Kidney capillary endothelial cell (primary cell): ENCODE measurements at places on chromosomes 13 and 19.

DNA sequence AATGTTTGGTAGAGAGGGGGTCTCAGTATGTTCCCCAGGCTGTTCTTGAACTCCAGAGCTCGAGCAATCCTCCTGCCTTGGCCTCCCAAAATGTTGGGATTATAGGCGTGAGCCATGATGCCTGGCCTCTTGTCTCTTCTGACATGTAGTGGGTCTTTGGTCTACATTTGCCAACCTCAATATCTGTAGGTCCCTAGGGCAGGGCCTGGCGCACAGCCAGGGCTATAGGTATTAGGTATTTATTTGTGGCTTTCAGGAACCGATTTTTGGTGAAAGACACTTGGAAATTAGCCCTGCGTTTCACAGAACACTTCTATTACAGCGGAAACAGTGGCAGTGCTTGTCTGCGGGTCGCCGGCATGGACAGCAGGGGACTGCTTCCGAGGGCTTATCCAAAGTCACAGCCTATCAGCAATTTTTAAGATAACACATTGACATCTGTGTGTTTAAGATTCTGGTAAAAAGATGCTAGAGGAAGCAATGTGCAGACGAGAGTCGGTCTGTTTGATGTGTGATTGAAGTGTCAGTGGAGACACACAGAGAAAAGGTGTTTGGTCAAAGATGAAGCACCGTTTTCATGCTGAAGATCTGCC is 14.5 kb downstream of the ZNF536 start:
- DNase-seq = no peak

DNA sequence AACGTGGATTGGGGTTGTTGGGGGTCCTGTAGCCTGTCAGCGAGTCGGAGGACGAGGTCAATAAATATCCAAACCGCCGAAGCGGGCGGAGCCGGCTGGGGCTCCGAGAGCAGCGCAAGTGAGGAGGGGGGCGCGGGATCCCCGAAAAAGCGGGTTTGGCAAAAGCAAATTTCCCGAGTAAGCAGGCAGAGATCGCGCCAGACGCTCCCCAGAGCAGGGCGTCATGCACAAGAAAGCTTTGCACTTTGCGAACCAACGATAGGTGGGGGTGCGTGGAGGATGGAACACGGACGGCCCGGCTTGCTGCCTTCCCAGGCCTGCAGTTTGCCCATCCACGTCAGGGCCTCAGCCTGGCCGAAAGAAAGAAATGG is 754 bp upstream of the SIX5 start:
- DNase-seq = no peak

DNA sequence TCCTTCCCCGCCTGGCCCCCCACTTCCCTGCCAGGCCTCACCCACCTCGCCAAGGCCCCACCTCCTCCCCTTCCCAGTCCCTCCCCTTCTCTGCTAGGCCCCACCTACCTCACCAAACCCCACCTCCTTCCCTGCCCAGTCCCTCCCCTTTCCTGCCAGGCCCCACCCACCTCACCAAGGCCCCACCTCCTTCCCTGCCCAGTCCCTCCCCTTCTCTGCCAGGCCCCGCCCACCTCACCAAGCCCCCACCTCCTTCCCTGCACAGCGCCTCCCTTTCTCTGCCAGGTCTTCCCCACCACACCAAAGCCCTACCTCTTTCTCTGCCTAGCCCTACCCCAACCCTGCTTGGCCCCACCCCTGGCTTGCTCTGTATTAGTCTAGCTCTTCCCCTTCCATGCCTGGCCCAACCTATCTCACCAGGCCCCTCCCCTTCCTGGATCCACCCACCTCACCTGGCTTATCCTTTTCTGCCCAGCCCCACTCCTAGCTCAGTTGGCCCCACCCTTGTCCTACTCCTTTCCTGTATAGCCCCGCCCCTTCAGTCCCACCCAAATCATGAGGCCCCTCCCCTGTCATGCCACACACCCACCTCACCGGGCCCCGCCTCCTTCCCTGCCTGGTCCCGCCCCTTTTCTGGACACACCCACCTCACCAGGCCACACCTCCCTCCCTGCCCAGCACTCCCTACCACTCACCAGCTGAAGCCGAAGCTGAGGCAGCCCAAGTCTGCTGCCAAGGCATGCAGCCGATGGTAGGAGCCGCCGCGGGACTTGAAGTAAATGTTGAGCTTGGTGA is 16.2 kb downstream of the CERS1 start:
- no peak for DNase-seq

DNA sequence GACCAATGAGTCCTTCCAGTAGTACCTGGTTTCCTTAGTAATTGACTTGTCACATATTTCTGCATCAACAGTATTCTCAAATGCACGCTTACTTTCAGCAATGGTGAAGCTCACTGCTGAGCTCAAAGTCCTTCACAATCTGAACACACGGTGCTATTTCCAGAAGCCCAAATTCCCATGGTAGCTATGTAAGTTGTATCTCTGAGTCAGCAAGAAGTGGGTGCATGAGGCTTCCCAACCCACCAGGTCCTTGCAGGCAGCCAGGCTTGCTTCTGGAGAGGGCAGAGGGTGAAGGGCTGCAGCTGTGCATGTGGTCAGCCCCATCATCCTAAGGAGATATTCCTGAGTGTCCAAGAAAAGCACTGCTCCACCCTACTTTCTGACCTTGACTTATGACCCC is 25.7 kb downstream of the COL4A2 start:
- no peak for DNase-seq

DNA sequence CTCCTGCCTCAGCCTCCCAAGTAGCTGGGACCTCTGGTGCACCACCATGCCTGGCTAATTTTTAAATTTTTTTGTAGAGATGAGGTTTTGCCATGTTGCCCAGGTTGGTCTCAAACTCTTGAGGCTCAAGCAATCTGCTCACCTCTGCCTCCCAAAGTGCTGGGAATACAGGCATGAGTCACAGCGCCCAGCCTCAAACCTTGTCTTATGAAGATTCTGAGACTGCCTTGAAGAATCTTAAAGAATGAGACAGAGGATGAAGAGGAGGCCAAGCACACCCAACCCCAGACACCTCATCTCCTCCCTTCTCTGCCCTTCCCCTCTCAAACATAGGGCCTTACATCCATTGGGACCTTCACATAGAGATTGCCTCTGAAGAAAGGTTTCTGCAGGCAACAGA is 179.7 kb downstream of the ABCC4 start:
- no peak for DNase-seq

GRCh38 chr19:40702337-40703012 is 12.0 kb upstream of the NUMBL start:
- DNase-seq = no peak
